ENCODE measurements at places on chromosomes 2 and 18.

DNA sequence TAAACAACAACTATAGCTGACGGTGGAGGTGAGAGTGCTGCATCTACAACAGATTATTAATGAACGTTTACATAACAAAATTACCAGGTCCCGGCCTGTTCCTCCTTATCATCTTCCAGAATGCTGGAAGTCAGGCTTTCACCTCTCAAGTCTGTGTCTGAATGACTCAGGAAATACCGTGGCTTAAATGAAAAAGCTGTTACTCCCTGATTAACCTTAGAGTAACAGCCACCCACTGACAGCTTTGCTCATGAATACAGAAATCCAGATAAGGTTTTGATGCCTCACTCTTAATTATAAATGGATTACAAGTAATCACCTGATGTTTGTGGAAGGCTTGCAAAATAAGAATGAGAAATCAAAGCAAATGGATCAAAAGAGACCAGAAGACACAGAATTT, 885.3 kb upstream of the CELF4 start:
- no peak for DNase-seq

GRCh38 chr2:64666810-64667438, 13.2 kb upstream of the SERTAD2 start:
- no peak for DNase-seq

DNA sequence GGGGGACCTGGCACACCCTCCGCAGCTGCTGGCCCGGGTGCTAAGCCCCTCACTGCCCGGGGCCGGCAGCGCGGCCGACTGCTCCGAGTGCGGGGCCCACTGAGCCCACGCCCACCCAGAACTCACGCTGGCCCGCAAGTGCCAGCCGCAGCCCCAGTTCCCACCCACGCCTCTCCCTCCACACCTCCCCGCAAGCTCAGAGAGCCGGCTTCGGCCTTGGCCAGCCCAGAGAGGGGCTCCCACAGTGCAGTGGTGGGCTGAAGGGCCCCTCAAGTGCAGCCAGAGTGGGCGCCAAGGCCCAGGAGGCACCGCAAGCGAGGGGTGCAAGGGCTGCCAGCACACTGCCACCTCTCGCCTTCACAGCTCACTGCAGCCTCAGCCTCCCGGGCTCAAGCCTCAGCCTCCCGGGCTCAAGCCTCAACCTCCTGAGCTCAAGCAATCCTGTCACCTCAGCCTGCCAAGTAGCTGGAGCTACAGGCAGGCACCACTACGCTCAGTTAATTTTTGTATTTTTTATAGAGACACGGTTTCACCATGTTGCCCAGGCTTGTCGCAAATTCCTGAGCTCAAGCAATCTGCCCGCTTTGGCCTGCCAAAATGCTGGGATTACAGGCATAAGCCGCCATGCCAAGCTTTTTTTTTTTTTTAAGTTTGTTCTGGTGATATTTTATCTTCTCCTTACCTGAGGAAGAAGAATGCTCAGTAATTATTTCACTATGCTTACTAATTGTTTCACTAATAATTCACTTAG, 71.7 kb upstream of the CDCA7 start:
- DNase-seq = no peak

GRCh38 chr2:62806231-62806630, 100.7 kb downstream of the EHBP1 start:
- DNase-seq = peak; percentile 25

GRCh38 chr2:31233741-31234682, at the start of gene EHD3:
TSS of gene EHD3 (plus strand) at chr2:31234152. CDS start at chr2:31234622, 470 bp downstream.
- DNase-seq = peak; percentile 94

DNA sequence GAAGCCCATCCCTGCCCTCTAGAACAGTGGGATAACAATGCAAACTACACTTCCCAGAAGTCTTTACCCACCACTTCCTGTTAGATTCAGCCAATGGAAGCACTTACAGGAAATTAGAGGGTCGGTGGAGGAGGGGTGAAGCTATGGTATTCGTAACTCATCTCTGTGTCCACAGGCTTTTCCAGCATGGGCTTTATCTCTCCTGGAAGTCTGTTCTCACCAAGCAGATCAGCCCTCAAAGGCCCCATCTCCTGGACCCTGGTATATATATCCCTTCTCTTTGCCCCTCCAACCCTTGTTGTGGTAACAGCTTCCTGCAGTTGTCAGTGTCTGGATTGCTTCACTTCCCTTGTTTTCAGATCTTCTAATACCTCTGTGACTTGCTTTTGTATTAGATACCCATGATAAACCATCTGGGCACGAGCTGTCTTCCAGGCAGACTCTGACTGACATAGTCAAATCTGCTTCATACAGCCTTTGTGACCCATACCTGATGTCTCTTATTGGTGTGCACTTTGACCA, 475.0 kb upstream of the POU3F3 start:
- peak; percentile 84 for DNase-seq

GRCh38 chr2:231088754-231089153, 32.1 kb downstream of the PSMD1 start:
- DNase-seq = no peak

- no peak for DNase-seq
Observed at GRCh38 chr2:61784643-61785042, 69.2 kb downstream of the FAM161A start.

GRCh38 chr2:233542507-233542906, 24.1 kb downstream of the USP40 start:
- DNase-seq = no peak

DNA sequence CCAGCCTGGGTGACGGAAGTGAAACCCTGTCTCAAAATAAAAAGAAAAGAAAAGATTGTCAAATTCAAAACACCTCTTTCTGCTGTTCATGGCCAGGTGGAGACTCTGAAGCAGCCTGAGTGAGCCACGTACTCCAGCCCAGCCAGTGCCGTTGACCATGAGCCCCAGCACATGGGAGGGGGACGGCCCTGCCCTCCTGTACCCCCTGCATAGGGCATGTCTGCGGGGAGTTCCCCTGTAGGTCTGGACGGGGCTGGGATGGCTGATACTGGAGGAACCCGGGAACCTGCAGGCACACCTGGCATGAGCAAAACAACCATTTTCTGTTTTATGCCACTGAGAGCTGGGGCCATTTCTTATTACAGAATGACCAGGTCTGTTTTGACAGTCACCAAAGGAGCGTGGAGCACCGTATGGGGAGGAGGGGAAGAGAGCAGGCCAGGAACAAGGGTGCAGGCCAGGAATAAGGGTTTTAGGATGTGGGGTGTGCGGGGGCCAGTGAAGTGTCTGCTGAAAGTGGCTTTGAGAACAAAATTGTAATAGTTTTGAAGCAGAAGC, 30.1 kb downstream of the TMEM18 start:
- DNase-seq = no peak

Measured in fibroblast of skin of back (primary cell).